ENCODE measurements at places on chromosomes 13 and 19.

DNA sequence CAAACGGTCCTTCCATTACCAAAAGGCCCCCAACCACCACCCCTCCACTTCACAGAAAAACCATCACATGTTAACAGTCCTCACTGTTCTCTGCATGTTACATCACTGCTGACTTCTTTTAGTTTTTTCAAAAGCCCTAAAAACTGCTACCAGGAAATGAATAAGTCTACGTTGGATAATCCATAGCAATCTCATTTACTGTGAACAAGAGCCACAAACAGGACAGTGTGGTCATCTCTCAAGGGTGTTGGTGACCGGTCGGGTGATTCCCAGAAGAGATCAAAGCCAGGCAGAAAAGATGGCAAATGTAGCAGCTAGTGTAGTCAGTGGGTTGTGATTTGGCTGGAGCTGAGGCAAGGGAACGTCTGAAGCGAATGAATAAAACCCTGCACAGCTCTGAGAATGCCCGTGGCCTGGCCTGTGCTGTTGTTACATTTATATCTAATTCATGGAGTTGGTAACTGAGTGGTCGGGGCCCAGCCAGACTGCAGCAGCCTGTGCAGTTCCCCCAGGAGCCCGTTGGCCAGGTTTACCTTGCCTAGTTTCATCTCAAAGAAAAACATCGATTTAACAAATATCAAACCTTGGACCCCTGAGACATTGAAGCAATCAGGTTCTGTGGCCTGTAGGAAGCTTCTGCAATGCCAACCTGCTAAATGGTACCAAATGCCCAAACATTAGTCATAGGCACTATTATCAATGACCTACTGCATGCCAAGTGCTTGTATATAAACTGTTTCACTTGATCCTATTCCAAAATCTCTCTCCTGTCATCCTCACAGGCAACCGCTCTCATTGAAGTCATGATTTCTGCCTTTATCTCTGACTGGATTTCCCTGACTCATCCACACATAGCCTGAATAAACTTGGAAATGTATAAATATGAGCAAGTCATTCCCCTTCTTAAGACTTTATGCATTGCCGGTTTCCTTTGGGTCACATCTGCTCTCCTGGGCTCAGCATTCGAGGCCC, 153.8 kb upstream of the SERP2 start:
- no peak for DNase-seq

DNA sequence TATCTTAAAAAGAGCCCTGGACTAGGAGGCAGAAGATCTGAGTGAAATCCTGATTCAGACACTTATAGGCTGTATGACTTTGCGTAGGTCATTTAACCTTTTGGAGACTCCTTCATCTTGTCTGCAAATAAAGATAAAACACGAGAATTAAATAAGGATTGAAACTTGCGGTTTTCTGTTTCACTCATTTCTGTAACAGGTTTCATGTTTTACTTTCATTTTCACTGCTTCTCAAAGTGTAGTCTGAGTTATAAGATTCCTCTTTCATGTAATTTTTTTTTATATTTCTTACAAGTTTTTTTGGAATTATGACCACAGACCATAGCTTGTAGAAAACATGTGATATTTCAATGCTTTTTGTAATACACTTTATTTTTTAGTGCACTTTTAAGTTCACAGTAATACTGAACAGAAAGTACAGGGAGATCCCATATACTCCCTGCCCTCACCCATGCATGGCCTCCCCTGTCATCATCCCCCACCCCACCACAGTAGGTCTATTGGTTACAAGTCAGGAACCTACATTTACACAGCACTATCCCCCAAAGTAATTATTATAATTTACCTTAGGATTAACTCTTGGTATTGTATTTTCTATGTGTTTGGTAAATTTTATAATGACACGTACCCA, 174.6 kb downstream of the ITGBL1 start:
- no peak for DNase-seq

DNA sequence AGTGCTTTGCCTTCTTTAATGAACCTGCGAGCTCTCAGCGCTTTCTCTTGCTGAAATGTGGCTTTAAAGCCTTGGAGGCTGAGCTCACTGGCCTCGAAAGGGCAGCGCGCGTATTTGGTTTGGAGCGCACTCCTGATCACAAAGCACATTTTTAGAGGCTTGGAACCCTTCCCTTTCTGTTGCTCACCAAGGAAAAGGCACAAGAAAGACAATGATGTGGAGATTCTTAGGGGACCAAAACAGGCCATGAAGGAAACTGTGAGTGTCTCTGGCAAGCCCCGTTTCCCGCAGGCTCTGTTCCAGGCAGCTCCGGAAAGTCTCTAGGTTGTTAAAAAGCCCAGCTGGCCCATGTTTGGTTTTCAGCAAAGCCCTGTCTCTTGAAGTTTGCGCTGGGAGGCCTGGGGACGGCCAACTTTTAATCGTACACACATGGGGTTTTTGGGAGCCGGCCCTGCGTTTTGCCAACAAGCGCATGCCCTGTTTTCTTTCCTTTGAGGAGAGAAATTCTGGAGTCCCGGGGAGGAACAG, 9.4 kb upstream of the SPC24 start:
- DNase-seq = no peak

DNA sequence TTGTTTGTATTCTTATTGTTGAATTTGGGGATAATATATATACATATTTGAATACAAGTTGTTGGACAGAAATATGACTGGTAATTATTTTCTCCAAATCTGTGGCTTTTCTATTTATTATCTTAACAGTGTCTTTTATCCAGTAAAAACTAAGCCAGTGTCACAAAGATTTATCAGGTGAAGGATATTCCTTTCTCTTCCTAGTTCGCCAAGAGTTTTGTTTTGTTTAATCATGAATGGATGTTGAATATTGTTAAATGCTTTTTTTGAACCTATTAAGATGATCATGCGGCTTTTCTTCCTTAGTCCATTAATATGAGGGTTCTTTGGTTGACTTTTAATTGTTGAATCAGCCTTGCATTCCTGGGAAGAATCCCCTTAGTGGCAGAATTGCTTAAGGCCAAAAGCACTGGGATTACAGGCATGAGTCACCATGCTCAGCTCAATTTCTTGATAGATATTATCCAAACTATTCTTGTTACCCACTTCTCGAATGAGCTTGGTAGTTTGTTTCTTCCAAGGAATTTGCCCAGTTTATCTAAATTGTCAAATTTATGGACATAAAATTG, 53.3 kb downstream of the TEX26 start:
- DNase-seq = no peak

DNA sequence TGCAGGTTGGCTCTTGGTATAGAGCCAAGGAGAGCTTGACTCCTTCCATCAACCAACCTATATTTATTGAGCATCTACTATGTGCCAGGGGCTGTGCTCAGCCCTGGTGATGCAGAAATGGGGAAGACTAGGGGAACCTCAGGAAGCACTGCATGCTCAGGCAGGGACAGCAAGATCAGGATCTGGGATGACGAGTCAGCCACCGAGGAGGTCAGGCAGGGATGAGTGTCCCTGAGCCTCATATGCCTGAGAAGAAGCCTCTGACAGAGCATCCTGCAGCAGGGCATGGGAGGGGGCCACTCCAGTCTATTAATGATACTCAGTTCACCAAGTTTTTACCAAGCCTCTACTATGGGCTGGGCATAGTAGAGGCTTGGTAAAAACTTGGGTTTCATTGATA, 158.1 kb downstream of the KATNAL1 start:
- DNase-seq = no peak

- no peak for DNase-seq
Measured at GRCh38 chr13:98050041-98050466, 92.8 kb upstream of the FARP1 start.

DNA sequence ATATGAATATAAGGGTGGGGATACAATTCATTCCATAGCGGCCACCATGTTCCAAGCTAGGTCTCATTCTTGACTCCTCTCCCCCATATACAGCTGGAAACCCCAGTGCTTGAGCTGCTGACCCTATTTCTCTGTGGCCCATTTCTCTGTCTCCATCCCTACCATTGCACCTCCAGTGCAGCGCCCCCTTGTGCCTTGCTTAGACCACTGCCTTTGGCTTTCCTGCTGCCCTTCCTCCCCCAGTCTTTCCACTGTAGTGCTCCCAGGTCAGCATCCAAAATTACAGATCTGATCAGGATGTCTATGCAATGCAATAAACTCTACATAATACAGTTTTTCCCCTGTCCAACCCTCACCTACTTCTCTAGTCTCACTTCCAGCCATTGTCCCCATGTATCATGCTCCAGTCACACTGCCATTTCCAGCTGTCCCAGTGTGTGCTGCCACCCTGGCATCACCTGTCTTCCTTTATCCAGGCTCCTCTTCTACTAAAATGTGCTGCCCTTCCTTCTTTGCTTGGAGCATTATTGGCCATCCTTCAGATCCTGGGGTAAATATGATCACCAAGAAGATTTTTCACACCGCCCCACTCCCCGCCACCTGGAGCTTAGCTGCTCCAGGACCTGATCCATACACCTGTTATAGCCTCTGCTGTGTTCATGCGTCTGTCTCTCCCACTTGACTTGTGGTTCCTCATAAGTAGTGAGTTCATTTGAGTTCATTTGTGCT, 199.4 kb upstream of the IPO5 start:
- no peak for DNase-seq

DNA sequence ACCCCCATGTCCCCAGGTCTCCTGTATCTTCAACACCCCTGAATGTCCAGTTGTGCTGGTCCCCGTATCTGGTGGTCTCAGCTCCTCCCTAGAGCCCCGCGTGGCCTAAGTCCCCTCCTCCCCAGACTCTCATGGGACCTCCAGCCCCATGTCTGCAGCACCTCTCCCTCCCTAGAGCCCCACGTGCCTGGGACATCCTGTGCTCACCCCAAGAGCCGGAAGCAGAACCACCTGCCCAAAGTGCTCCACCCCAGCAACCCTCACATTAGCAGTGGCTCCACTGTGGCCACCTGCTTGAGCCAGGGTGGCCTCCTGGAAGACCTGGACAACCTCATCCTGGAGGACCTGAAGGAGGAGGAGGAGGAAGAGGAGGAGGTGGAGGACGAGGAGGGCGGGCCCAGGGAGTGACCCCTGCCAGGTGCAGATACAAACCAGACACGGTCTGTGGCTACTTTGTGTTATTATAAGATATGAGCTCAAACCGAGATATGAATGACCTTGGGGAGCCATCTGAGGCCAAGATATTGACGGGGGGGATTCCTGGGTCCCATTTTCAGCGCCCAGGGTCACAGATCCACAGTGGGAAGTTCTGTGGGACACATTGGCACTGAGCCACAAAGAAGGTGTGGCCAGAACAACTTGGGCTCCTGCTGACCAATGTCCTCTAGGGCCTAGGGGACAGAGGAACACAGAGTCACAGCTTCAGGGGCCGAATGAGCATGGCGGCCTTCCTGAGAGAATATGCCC, 6.0 kb downstream of the SHFL start:
- no peak for DNase-seq

Measured in activated T-cell treated with anti-CD3 and anti-CD28 coated beads for 4 hours (primary cell).